AG20443 (cell line): ENCODE measurements at places on chromosomes 6 and 20.

DNA sequence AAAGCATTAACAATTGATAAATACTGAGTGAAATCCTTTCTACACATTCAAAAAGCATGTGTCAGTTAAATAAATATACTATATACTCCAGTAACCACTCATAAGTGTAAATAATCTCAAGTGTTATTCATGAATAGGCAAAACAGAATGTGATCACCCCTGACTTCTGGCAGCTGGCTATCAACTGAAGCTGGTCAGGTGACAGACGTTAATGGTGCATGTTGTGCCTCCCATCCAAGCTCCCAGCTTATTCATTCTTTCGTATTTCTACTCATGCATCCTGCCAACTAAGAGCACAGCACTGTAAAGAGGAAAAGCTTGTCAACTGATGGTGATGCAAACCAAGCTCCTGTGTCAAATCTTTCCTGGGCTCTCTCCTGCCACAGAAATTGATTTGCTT, 7.7 kb downstream of the PSMB1 start:
- DNase-seq, result no peak

DNA sequence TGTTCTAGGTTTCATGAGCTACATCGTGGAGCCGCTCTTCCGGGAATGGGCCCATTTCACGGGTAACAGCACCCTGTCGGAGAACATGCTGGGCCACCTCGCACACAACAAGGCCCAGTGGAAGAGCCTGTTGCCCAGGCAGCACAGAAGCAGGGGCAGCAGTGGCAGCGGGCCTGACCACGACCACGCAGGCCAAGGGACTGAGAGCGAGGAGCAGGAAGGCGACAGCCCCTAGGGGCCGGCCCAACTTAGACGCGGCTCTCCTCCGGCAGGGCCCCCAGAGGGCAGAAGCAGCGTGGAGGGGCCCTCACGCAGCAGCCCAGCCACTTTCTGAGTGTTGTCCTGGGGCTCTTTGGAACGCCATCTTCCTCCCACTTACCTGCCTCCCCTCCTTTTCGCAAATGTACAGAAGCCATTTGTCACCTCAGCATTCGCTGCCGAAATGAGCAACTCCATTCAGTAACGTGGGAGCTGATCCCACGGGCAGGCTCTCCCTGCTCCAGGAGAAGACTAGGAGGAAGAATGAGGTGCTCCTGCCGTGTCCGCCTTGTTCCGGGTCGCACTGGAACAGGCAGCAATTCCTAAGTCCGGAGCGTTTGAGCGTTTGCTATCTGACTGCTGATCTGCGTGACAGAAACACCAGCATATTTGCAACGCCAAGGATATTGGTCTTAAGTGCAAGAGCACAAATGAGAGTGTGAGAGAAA, 58.4 kb downstream of the MTFR2 start:
- DNase-seq, result no peak

DNA sequence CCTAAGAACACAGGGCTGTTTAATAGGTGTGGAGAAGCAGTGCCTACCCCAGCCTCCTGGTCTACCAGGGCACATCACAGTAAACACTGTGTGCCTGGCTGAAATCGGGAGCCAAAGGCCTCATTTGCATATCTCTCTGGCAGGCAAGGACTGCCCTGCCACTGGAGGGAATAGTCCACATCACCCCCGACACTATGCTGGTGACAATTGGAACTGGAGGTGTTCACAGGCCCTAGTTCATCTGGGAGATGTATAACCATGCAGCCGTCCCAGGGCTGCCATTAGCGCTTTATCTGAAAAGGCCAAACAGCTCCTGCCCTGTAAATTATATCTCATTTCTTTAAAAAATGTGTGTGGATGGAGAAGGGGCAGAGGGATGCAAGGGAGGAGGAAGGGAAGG, 150.3 kb downstream of the LINC00237 start:
- DNase-seq, result no peak

DNA sequence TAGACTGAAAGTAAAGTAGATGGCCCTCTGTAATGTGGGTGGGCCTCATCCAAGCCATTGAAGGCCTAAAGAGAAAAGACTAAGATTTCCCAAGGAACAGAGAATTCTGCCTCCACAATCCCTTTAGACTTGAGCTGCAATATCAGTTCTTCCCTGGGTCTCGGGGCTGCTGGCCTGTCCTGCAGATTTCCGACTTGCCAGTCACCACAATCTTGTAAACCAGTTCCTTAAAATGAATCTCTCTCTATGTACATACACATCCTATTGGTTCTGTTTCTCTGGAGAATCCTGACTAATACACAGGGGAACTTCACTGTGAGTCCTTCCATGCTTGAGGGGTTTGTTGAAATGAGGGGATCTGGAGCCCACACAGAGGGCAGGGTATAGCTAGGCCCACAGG, 12.9 kb downstream of the CCDC170 start:
- no peak for DNase-seq

- no peak for DNase-seq
Observed at GRCh38 chr6:31642798-31643570, 9.5 kb downstream of the BAG6 start.

- no peak for DNase-seq
Observed at GRCh38 chr20:24772667-24773066, 176.4 kb upstream of the CST7 start.

DNA sequence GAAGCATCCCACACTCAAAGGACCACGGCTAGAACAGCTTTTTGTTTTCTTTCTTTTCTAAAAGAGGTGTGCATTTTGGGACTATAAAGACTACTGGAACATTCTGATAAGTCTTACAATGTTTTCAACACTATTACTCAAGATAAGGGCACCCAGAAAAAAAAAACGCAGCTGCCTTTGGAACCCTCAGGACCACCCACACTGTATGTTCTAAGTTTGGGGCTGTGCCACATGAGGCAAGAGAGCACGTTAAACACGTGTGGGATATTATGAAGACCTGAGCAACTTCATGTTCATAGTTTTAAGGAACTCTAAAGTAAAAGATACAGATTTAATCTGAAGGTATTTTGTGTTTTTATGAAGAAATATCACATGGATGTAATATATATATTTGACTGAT, 204.6 kb downstream of the FOXC1 start:
- DNase-seq, result no peak

DNA sequence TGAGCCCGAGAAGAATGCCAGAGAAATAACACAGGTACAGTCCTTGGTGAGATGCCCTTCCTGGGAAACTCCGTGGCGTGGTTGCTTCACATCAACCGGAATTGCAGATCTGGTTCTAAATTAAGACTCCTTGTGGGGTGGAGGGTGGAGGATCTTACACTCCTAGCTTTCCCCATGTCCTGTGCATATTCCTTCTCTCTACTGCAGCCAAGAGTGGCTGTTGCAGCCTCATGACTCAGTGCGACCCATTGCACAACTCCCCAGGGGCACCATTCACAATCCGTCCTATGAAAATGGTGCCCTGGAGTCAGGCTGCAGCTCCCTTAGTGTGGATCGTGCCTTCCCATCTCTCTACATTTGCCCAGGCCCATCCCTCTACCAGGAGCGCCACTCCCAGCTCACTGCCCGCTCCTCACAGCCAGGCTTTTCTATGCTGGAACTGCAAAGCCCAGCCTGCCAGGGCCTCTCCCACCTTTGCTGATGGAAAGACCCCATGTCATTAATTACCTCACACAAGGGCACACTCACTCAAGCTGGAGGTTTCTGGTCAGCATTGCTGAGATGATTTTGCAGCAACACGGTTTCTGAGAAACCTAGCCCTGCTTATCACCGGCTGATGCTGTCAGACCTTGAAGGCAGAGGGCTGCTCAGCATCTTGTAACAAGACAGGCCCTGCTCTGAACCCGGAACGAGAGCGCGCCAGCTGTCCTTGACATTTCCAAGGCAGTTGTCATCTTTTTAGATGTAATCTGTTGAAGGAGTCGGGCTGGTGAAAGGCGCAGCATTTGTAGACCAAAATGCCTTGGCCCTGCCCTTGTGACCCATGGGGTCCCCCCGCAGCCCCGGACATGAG, 39.7 kb downstream of the SIRPA start:
- peak; percentile 92 for DNase-seq

GRCh38 chr20:4898282-4899244, 102.7 kb downstream of the SLC23A2 start:
- DNase-seq, result peak; percentile 88

DNA sequence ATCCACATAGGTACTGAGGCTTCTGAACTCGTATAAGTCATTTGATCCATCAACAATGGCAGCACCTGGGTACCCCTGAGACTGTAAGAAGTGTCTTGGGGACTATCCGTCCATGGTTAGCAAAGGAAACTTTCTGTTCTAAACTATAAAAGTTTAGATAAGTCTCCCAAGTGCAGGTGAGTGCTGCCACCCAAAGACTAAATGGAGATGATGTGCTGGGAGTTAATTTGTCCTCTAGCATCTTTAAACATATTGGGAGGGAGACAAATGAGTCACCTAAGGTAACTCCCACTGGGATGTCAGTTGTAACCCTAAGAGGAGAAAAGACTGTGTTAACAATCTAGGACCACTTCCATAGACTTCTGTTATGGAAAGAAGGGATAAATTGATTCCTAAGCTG, 6.2 kb downstream of the BEND6 start:
- no peak for DNase-seq

- DNase-seq, result no peak
Observed at GRCh38 chr6:130032758-130033340, 14.5 kb downstream of the L3MBTL3 start.

DNA sequence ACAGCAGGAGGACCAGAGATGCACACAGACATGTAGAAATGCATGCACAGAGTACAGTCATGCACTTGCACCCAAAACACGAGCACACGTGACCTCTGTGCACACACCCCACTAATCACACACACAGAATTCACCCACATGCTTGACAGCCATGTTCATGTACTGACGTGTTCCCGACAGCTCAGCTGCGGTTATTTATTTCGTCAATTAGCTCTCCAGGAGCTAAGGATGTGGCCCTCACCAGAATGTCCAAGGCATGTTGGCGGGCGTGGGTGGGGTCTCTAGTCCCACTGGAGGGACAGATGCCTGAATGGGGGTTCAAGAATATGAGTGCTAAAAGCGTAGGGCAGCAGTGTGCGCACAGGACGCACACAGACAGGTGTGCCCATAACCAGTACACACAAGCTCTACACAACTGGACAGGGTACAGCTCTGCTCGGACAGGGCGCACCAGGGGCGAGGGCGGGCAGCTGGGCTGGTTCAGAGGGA, 571 bp upstream of the PRPF6 start:
- DNase-seq, result no peak

- DNase-seq, result no peak
Observed at GRCh38 chr6:3849681-3850450, 693 bp downstream of the FAM50B start.

- peak; percentile 33 for DNase-seq
Observed at GRCh38 chr6:144820270-144820669, 535.1 kb downstream of the UTRN start.

DNA sequence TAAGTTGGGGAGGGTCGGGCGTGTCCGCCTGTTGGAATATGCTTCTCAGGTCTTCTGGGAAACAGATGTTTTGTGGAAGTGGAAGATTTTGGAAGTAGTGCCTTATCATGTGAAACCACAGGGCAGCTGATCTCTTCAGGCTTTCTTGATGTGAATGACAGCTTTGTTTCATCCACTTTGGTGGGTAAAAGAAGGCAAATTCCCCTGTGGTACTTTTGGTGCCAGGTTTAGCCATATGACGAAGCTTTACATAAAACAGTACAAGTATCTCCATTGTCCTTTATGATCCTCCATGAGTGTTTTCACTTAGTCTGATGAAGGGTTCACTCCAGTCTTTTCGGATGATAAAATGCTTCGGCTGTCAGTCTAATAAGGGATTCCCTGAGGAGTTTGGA, 4.6 kb downstream of the IRF4 start:
- no peak for DNase-seq

DNA sequence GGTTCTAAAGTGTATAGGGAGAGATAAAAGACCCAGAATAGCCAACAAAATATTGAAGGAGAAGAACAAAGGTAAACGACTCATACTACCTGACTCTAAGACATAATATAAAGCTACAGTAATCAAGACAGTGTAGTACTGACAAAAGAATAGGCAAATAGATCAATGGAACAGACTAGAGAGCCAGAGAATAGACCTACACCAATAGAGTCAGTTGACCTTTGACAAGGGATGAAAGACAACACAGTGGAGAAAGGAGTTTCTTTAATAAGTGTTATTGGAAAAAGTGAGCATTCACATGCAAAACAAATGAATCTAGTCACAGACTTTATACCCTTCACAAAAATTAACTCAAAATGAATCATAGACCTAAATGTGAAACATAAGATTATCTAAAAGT, 96.4 kb downstream of the ISM1 start:
- DNase-seq, result no peak

- no peak for DNase-seq
Observed at GRCh38 chr6:154430481-154430919, 73.9 kb upstream of the IPCEF1 start.

GRCh38 chr6:125811259-125811658, 20.5 kb downstream of the NCOA7 start:
- no peak for DNase-seq

- no peak for DNase-seq
Observed at GRCh38 chr20:32709632-32710121, 33.6 kb downstream of the COMMD7 start.

GRCh38 chr20:24499472-24499871, 30.0 kb downstream of the SYNDIG1 start:
- no peak for DNase-seq

DNA sequence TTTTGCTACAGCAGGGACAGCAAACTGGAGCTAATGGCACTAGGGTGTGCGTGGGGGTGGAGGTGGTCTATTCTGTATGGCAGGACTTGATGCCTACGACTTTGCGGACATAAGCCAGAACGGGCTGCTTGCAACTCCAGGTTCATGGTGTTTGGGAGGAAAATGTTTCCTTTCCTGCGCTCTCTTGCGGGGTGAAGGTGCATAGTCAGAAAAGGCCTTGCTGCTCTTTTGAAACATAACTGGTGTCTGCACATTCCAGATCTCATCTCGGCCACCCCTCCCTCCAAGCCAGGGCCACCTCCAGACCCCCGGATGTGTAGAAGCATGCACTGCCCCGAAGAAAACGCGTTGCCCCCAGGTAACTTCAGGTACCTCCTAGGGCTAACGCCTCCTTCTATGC, 8.1 kb downstream of the FOXA2 start:
- no peak for DNase-seq

- no peak for DNase-seq
Observed at GRCh38 chr6:6907286-6907685, 200.5 kb upstream of the RREB1 start.

- no peak for DNase-seq
Observed at GRCh38 chr20:24683676-24684075, 214.2 kb downstream of the SYNDIG1 start.

DNA sequence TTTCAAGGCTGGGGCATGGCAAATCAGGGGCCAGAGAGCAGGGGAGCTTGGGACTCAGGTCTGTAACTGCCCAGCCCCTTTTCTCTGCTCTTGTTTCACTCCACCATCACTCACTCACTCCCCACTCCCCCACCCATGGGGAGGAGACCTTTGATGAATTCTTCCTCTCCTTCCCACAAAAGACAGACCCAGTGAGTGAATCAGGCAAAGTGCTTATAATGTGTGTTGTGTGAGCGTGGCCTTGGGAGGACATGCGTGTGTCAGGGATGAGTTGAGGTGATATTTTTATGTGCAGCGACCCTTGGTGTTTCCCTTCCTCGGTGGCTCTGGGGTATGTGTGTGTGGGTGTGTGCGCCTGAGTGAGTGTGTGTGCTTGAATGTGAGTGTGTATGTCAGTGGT, 1.0 kb upstream of the CUL9 start:
- no peak for DNase-seq

GRCh38 chr20:22619806-22620205, 35.4 kb upstream of the FOXA2 start:
- DNase-seq, result no peak
